Putamen (tissue), 1 donor: ENCODE measurements at places on chromosomes 11 and 22.

DNA sequence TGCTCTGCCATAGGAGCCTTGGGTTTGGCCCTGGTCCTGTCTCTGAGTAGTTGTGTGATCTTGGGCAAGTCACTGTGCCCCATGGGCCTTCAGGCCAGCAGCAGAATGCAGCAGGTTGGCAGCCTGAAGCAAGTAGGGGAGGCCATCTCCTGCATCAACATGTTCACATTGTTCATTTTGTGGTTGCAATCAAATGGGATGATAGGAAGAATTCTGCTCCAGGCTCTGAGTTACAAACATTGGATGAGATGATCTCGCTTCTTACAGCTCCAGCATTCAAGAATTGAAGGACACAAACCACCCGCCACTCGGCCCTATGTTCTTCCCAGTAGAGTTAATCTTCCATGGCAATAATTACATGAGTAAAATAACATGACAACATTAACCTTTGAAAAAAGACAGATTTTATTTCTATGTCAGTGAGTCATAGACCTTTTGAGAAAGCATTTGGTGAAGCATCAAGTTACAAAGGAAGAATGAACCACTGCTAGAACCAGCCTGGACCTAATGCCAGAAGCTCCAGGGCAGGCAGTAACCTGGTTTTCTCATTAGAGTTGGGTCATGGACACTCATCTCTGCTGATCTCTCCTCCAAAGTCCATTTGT lies 308.3 kb upstream of the NCAM1 start:
- DNase-seq: no peak

DNA sequence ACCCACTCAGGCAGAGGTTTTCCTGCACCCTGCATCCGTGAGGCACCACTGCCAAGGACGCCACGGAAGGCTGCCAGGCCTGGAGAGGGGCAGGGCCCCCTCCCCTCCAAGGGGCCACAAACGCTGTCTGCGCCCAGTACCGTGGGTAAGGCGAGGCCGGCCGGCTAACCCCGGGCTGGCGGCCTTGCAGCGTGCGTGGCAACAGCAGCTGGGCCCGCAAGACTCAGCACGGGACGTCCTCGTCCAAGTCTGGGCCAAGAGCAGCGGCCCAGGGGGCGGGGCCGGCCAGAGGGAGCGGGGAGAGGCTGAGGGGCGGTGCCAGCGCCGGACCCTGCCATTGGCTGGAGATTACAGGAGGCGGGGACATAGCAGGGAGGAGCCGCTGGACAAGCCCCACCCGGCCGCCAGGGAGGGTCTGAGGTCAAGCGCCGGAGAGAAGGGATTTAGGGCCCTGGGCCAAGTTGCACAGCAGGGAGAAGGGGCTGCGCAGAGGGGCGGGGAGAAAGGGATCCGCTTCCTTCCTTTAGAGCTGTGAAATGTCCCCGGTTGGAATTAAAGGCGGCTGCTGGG lies 16.0 kb downstream of the SLC43A1 start:
- DNase-seq: peak; percentile 92

- no peak for DNase-seq
These were observed 17.6 kb downstream of the ALG12 start for GRCh38 chr22:49900441-49901230.

DNA sequence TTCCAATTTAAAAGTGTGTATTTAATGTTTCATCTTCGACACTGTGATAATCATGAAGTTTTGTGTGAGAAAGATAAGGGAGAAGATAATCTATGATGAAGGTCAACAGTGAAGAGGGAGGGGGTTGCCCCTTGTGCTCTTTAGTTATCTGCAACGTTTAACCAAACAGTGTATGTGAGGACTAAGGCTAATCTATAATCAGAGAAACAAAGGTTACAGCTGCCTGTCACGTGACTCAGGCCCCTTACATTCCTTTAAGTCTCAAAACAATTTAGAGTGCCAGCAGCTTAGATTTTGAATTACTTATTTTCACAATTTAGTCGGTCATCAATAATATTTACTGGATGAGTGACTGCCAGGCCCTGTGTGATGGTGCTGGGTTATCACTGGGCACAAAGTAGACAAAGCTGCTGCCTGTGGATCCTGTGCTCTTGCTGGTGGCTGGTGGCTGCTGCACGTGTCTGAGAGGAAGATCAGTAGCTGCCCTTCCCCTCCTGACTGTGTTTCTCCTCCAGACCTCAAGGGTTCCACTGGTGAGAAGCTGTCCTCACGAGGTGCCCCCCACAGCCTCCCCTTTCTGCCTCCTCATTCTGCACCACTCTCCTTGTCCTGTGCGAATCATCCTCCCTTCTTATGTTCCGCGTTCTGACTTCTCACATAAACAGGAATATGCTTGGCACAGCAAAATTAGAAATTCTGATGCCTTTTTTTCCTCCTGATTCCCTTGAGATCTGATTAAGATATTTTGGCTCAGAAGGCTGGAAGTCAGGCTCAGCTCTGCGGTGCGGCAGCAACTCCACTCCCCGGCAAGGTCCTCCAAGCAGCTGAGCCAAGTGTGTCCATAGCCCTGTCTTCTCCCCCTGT lies 331.1 kb upstream of the B3GAT1 start:
- DNase-seq: no peak

DNA sequence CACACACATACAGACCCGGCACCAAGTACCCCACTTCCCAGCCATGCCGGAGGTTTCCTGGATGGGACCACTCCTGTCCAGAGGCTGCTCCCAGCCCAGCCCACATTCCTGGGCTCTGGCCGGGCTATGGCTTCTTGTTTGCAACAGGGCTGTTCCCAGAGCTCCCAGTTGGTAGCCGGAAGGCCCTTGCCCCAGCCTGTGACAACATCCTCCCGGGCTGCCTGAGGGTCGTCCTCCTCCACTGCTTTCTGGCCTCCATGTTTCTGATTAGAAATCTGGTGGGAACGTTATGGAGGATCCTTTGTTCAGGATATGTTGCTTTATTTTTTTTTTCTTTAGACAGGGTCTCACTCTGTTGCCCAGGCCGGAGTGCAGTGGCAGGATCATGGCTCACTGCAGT lies 952 bp upstream of the CYP2D6 start:
- no peak for DNase-seq

DNA sequence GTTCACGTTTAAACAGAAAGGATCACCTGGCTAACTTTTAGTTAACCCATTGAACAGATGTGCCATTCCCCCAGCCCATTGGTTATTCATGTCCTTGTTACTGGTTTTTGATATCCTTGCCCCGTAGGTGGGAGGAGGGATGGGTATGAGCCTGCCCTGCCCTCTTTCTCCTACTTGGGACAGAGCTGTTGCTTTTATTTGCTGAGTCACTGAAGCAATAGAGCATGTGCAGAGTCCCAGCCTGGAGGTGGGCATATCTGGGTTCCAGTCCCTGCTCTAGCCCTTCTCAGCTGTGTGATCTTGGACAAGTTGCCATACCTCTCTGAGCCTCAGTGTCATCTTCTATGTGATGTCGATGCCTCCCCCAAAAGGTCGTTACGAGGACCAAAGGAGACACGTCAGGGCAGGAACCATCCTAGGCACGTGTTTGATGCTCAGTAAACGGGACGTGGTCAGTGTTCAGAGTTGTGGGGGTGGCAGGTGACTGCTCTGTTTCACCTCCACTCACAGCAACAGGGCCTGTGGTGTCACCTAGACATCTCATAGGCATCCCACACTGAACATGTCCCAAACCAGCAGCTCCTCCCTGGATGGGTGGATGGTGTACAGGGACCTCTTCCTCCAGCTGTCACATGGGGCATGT lies 61.0 kb downstream of the BMAL1 start:
- DNase-seq: no peak

GRCh38 chr11:63845303-63845702 lies 6.4 kb downstream of the MARK2 start:
- DNase-seq: no peak

DNA sequence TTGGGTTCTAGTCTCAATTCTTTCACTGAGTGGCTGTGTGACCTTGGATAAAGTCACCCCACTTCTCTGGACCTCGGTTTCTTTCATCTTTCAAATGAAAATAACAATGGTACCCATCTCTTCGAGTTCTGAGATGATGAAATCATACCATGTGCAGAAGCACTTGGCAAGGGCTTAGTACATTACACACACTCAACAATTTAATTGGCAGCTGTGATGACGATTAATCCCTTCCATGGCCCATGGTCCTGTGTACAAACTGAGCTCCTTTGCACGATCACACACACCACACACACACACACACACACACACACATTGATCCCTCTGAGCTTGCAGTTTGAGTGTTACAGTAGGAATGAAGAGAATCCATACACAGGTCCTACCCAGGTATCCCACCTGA lies 103.4 kb upstream of the ASPHD2 start:
- no peak for DNase-seq

GRCh38 chr11:8049084-8049483 lies 31.9 kb upstream of the TUB start:
- no peak for DNase-seq

- DNase-seq: no peak
These were observed 13.6 kb downstream of the MRPL21 start for GRCh38 chr11:68889948-68890446.

DNA sequence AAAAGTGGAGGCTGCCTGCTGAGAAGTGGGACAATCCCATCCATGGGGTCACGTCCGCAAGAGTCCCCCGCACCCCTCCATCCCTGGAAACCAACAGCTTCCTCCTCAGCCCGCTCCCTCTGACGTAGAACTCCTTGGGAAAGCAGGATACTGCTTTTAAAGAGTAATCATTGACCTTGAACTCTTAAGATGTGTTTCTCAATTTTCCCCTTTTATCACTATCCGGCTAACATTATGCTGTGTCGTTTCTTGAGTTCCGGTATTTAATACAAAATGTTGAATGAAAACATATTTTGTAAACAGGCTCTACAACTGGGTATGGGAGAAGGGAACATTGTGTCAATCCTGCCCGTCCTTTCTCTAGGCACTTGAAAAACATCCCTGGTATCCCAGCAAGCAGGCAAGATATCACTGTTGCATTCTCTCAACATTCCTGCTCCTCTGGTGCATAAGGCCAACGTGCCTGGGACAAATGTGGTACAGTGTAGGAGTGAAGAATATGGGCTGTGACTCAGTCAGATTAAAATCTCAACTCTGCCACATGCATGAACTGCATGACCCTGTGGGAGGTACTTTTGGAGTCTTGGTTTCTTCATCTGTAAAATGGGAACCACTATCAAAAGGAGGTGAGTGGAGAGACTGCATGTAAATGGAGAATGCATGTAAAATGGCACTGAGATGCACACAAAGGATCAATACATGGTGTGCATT lies 52.8 kb downstream of the WT1 start:
- DNase-seq: no peak

GRCh38 chr22:32313532-32313931 lies 44.1 kb upstream of the RFPL3 start:
- no peak for DNase-seq

- no peak for DNase-seq
These were observed 8.5 kb downstream of the DCHS1 start for GRCh38 chr11:6646918-6647679.

- DNase-seq: no peak
These were observed 49.1 kb downstream of the PISD start for GRCh38 chr22:31612891-31613285.
